ENCODE measurements at places on chromosomes 6 and 20.

GRCh38 chr20:51710361-51710894 is 57.8 kb downstream of the ATP9A start:
- no peak for DNase-seq

GRCh38 chr6:141532211-141532610 is 600.5 kb upstream of the GJE1 start:
- DNase-seq: no peak

GRCh38 chr6:161186173-161186769 is 87.6 kb downstream of the AGPAT4 start:
- no peak for DNase-seq

GRCh38 chr6:37103169-37104039 is 66.5 kb upstream of the PIM1 start:
- no peak for DNase-seq

- DNase-seq: no peak
Measured at GRCh38 chr20:43794326-43794725, 67.5 kb upstream of the GTSF1L start.

- DNase-seq: no peak
Measured at GRCh38 chr20:58432186-58432954, 43.3 kb downstream of the VAPB start.

- no peak for DNase-seq
Measured at GRCh38 chr20:64077094-64077493, 2.2 kb downstream of the RGS19 start.

GRCh38 chr6:5468586-5468985 is 207.3 kb downstream of the FARS2 start:
- no peak for DNase-seq

- DNase-seq: no peak
Measured at GRCh38 chr6:148771212-148771601, 24.4 kb downstream of the UST start.

DNA sequence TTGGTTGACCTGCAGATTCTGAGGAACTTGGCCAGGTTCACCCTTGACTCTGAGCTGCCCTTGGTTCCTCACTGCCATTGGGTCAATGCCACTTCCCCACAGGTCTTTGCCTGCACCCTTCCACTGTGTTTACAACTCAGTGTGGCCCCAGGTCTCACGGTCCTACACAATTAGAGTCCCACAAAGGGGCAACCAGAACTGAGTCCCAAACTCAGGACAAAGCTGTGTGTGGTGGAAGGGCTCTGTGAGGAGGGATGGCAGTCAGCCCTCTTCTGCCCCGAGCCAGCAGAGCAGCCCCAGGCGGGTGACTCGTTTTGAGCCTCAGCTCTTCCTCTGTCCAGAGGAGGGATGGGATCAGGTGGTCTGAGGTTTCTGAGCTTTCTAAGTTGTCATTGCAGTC is 69.5 kb downstream of the NPEPL1 start:
- DNase-seq: no peak

GRCh38 chr6:1013656-1014430 is 298.1 kb upstream of the FOXQ1 start:
- DNase-seq: no peak

- no peak for DNase-seq
Measured at GRCh38 chr6:109362102-109362884, 20.0 kb downstream of the CD164 start.

DNA sequence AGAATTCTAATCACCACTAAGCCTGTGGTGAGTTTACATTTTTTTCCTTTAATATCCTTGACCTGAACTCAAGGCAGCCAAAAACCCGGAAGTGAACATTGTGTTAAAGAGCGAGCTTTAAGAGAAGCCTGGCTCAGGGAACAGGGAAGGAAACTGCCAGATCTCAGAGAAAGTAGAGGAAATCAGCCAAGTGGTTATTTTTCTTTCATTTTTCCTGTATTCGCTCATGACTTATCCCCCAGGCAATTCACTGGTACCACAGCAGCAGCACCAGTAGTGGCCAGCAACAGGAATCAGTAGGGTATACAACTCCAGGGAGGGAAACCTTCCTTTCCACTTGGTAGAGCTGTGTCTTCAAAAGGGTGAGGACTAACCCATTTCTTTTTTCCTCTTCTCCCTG is 89.6 kb upstream of the HMGCLL1 start:
- DNase-seq: no peak

DNA sequence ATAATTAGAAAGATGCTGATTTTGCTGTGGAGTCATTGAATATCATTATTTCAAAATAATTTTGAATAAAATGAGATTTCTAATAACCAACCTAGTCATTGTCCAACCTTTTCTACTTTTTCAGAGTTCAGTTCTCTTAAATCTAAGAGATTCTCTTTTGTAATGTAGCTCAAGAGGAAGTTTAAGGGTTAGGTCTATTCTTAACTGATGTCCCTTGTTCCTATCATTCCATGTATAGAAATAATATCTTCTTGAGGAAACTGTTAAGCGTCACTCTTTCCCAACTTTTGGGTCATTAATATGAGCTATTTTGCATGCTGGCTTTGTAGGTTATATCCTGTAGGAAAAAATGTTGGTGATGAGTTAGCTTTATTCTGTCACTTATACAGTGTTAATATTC is 27.0 kb downstream of the RNF144B start:
- DNase-seq: no peak

GRCh38 chr6:155880900-155881299 is 425.3 kb upstream of the NOX3 start:
- DNase-seq: no peak

- DNase-seq: no peak
Measured at GRCh38 chr6:40285996-40286395, 301.2 kb downstream of the LRFN2 start.

GRCh38 chr6:168967281-168967925 is 286.2 kb downstream of the THBS2 start:
- DNase-seq: no peak

DNA sequence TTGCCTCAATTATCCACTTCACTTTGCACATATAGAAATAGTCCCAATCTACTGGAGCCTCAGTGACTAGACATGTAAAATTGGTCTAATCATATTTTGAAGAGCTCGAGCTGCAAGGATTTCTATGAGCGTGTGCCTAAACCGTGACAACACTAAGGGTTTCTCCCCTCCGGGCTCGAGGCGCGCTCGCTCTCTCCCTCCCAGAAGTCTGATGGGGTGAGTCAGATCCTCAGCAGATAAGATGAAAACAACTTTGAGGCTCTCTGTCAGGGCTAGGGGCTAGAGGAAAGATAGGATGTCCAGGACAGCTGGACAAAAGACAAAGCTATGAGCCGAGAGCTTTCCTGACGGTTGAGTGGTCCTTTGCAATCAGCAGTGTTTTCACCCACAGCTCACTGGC is 16.8 kb downstream of the GNAS-AS1 start:
- DNase-seq: no peak

DNA sequence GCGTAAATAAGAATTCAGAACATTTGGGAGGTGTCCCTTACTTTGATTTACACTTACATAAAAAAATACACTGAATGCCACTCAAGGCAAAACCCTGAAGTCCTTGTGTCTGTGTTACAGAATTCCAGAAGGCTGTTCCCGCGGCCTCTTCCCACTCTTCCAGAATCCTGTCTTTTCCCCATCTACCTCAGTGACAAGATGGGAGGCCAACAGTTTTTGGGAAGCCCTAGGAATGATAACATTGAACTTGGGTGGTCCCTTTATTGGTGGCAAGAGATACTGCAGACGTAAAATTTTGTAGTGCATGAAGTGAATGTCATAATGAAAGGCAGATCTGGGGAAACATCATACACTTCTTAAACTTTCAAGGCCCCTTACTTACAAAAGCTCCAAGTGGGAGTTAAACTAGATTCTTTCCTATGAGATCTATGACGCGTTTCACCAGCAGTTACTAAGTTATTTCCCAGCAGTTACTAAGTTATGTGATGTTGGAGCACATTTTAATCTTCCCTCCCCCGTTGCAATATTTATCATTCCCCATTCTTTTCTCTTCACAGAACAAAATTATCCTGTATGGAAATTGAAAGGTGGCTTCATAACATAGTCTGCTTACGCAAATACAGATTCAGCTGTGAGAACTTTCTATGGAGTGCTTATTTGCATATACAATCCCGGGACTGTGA is 79.5 kb downstream of the BCAS1 start:
- no peak for DNase-seq

- DNase-seq: no peak
Measured at GRCh38 chr6:71033171-71033570, 76.3 kb upstream of the B3GAT2 start.

DNA sequence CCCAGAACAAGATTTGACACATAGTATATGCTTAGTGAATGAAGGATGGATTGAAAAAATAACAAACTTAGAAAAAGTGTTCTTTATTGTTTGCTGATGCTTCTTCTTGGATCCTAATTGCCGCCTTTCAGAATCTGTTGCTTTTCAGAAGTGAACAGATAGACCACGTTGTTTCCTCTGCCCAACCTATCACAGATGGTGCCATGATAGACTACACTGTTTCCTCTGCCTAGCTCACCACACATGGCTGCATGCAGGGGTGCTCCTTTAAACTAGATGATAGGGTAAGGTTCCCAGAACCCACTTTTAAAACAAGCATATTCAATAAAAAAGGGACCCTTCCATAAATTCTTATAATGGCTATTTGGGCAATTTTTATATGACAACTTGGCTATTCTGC is 4.6 kb upstream of the RGS17 start:
- DNase-seq: no peak

DNA sequence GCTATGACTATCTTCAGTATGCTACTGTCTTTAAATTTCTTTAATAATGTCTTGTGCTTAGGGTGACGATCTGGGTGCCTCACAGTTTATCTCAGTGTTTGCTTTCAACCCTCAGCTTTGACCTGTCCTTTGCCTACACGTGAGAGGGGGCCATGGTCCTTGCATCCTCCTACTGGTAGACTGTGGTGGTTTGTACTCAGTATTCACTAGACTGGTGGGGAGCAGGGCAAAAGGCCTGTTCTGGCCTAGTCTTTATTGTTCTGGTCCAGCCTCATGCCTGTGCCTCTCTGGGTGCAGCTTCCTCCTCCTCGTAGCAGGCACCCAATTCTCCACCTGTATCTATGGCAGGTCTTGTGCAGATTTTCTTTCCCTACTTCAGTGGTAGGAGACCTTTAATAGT is 354.9 kb downstream of the CD109 start:
- DNase-seq: no peak

DNA sequence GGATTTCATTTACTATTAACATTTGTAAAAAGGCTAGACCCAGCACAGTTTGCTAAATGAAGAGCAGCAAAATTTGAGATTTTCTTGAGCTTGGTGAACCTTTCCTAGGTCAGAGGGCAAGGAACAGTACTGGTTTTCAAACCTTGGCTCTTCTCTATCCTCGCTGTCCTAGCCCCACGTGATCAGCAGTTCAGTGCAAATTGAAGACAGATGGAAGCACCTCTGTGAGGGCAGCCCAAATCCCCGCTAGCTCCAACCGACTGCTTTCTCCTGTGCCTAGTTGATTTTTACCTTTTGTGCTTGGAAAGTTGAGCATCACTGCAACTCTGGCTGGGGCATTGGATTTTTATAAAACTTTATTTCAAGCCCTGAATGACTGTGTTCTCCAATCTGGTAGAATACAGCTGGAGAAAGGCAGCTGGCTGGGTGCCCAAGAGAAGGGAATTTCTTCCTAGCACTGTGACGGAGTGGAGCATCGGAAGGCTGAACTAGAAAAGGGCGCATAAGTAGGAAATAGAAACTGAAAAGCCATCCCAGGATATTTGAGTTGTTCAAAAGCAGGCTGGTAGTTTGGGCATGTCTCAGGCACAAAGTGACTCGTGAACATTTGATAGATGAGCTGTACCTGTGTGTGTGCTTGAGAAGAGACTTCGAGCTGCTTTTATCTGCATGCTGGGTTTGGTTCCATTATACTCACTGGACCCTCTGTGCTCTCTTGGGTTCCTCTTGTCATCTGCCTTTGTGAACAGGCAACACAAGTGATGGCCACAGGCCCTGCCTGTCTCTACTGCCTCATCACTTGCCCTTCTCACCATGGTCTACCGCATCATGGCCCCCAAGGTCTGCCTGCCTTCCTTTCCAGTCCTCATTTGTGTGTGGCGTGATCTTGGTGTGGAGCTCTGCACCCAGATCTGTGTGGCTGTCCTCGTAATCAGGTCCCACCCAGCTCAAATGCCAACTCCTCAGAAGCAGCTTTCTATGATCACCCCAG is 2.3 kb downstream of the RNF114 start:
- DNase-seq: no peak

GRCh38 chr6:13252790-13253189 is 75.5 kb downstream of the TBC1D7 start:
- no peak for DNase-seq

- DNase-seq: no peak
Measured at GRCh38 chr20:21832442-21833385, 127.2 kb downstream of the PAX1 start.

- no peak for DNase-seq
Measured at GRCh38 chr6:117497237-117497636, 14.8 kb downstream of the DCBLD1 start.

GRCh38 chr6:73340048-73340447 is 14.0 kb downstream of the DPPA5 start:
- DNase-seq: no peak

- no peak for DNase-seq
Measured at GRCh38 chr6:42984924-42985475, 630 bp downstream of the PPP2R5D start.

DNA sequence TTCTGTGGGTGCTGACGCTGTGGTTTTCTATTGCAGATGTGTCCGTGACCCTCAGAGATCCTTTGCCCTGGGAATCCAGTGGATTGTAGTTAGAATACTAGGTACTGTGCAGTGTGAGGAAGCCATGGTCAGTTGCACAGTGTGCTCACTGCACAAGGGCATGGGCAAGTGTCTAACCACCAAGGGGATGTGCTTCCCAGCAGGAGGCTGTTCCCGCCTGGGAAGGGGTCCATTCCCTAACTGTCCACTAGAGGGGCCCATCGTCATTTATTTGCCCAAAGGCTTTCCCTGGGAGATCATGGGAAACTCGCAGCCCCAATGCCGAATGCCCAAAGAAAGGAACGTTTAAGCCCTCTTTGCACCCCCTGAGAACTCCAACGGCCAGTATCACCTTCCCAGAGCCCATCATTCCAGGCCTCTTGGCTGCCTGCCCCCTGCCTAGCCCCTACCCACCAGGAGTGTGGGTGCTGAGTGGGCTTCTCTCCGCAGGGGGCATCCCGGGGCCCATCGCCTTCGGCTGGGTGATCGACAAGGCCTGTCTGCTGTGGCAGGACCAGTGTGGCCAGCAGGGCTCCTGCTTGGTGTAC is 26.2 kb downstream of the SLCO4A1 start:
- DNase-seq: no peak

DNA sequence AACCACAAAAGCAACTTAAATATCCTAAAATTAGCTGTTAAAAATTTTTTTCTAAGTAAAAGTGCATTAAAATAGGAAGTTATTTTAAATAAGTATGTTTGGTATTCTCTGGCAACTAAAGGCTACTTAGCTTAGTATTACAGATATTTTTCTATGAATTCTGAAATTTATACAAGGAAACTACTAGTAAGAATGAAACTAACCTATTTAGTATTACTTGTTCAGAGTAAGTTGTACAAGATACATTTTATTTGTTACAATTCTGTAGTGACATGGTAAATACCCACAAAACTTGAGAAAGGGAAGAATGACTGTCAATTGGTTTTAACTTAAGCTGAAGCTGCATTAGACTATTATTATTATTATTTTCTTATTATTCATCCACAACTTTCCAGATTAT is 6.5 kb downstream of the PHIP start:
- no peak for DNase-seq
